Vein endothelial cell (primary cell): ENCODE measurements at places on chromosomes 12 and 14. TPM values are rescaled to one million over a fixed set of nuclear protein-coding genes. Genes with fewer than 3 reads are reported as not detected.

Gene PAX9
- 0.19 and 1.6 TPM in 2 replicates for total RNA-seq

Gene ASCL1
- not detected in 2 replicates for total RNA-seq

Gene TC2N
- total RNA-seq: not detected in 2 replicates

Gene NRXN3
- 0.48 and 0.98 TPM in 2 replicates for total RNA-seq
